ENCODE measurements at places on chromosomes 12 and 14. TPM values are rescaled to one million over a fixed set of nuclear protein-coding genes. Genes with fewer than 3 reads are reported as not detected.

DNA sequence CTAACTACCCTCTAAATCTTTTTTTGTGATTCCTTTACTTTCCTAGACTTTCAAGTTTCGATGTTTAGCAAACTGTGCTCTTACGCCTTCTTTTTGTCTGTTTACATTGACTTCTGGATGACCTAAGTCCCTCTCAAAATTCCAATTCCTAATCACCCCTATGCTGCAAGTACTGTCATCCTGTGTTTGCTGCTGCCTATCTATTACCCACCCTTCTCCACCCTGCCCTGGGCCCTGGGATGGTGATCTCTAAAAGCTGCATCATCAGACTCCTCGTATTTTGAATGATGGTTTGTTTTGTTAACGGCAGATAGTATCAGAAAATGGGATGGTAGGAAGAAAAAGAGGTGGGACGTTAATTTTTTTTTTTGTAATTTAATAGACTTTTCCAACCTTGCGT, 272.1 kb downstream of the DIO2 start:
- H3K36me3 ChIP-seq: no peaks in the 10 kb centered on the region
- H3K27me3 ChIP-seq: no peaks in the 10 kb centered on the region
- H3K4me1 ChIP-seq: no peaks in the 10 kb centered on the region
- H3K27ac ChIP-seq: no peak overlapping the region
- no peak overlapping the region for H3K4me3 ChIP-seq

The KRT6C gene
- not detected for total RNA-seq

The FOXN4 gene
- not detected for total RNA-seq

The NTS gene
- not detected for total RNA-seq

DNA sequence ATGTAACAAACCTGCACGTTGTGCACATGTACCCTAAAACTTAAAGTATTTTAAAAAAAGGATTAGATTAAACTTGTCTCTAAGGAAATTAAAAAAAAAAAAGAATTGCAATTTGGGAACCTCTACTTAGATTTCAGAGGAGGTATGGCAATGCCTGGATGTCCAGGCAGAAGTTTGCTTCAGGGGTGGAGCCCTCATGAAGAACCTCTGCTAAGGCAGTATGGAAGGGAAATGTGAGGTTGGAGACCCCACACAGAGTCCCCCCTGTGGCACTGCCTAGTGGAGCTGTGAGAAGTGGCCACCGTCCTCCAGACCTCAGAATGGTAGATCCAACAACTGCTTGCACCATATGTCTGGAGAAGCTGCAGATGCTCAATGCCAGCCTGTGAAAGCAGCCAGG, 279.6 kb upstream of the CCDC196 start:
- H3K27me3 ChIP-seq: no peaks in the 10 kb centered on the region
- no peak for DNase-seq

Measured in osteoblast (primary cell).